ENCODE measurements at places on chromosomes 13 and 19.

GRCh38 chr19:35006342-35006998 is 6.3 kb downstream of the GRAMD1A start:
- no peak for DNase-seq

- no peak for DNase-seq
Measured at GRCh38 chr13:25280396-25280795, 6.9 kb downstream of the MTMR6 start.

DNA sequence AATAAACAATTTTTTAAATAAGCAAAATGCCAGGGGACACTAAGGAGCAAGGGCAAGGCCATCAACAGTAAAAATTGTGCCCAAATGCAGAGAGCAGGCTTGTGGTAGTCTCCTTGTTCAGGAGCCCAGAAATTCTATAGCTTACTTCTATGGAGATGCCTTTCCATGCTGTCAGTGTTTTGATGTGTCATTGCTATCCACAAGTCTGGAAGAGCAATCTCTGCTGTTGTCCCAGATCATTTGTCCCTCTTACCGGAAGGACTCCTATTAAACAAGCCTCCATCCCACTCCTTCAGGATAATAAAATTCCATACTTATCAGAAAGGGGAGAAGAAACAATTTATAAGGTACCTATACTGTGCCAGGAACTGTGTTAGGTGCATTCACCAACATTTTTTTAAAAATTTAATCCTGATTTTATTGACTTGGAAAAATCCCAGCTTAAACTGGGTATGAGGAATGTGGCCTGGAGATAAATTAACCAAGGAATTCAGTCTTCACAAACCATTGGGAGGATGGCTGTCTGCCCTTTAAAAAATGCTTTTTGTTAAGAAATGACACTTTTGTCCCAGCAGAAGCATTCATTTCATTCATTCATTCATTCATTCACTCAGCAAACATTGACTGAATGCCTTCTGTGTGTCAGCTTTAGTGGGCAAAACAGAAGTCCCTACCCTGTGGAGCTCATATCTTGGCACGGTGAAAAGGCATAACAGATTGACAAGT is 26.8 kb upstream of the CYSLTR2 start:
- DNase-seq = no peak

DNA sequence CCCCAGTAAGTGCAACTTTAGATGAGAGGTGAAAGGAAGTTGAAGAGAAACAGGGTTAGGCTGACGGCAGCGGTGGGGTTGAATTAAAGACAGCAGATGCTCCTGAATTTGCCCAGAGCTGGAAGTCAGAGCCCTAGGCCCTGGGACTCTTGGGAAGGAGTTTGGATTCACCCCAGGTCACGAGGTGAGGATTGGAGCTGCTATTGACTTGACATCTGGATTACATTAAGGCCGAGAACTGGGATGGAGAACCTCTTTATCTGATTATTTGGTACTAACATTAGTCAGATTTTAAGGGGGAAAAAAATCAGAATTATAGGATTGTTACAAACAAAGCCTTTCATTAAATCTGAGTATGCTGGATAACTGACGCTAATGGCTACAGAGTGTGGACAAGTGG is 367.2 kb downstream of the ZNF536 start:
- DNase-seq = no peak

DNA sequence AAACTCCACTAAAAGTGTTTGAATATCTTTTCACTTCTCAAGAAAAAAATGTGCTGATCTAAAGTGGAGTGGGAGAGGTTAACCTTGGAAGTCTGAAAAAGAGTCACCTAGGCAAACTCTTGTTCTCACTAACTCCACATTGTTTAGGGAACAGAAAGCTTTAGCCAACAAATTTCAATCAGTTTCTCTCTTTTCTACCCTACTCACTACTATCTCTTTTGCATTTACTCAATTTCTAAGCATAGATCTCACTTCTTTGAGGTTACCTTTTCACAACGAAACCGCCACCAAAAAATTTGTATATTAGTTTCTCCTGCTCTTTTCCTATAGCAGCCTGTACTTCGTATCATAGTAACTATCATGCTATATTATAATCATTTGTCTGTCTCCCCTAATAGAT is 6.3 kb downstream of the NHLRC3 start:
- DNase-seq = no peak

GRCh38 chr13:105144936-105145335 is 1390.5 kb downstream of the EFNB2 start:
- DNase-seq = no peak

GRCh38 chr13:93819331-93819890 is 592.8 kb downstream of the GPC6 start:
- no peak for DNase-seq

GRCh38 chr13:46354156-46355087 is 32.6 kb downstream of the RUBCNL start:
- DNase-seq = no peak

- DNase-seq = no peak
Measured at GRCh38 chr19:32580353-32580900, 563 bp upstream of the PDCD5 start.

DNA sequence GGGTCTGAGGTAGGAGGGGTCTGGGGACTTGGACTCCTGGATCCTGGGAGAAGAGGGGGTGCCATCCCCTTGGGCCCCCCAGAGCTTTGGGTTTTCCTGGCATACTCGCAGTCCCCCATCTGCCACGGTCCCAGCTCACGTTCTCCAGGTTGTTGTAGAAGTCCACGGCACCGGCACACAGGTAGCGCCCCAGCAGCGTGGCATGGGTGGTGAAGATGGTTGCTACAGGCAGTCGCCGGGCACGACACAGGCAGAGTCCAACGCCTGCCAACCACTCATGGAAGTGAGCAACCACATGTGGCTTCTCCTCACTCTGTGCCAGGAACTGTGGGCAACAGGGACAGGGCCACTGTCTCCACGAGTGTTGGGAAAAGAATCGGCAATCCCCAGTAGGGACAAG is 7.4 kb downstream of the GYS1 start:
- no peak for DNase-seq

DNA sequence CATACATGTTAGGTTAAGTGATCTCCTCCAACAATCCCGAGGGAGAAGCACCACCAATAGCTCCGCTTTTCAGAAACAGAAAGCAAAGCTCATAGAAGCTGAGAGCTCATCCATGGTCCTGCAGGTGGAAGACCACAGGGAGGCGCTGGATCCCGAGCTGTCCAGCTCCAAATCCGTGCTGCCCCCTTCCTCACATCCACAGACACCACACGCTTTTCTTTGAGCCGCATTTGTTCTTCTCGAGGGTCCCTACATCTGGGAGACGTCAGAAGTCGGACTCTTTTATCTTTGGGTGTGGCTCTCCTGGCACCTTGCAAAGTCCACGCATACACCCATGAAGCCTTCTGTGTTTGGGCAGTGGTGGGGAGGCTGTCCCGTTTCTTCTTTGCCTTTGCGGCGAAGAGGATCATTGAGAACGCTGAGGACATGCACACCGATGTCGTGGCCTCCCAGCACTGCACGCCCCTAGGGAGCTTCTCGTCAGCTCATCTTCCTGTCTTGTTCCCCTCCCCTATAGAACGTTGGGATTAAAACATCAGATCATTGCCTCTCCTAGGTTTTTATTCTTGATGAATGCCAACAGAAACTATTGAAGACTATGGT is 184.8 kb downstream of the TEX29 start:
- no peak for DNase-seq

- no peak for DNase-seq
Measured at GRCh38 chr19:48355365-48355954, 8.3 kb downstream of the TMEM143 start.

- no peak for DNase-seq
Measured at GRCh38 chr13:108629181-108629752, at the start of gene MYO16. Gene MYO16 (plus strand): TSS chr13:108629611. CDS start chr13:108629845, 234 bp downstream.

GRCh38 chr13:64992314-64992713 is 2237.8 kb downstream of the PCDH9 start:
- no peak for DNase-seq

DNA sequence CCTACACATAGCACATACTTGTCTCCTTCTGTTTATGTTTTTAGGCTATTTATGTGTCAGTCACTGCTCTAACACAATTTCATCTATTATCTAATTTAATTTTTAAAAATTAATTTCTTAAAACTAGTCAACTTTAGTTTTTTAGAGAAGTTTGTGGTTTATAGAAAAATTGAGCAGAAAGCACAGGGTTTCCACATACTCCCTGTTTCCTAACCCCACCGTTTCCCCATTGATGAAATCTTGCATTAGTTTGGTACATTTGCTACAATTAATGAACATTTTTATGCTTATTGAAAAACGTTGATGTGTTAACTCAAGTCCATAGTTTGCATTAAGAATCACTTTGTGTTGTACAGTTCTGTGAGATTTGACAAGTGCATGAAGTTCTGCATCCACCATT is 53.5 kb downstream of the TNFSF13B start:
- no peak for DNase-seq

- no peak for DNase-seq
Measured at GRCh38 chr19:56917998-56918397, 77.5 kb upstream of the PEG3 start.

DNA sequence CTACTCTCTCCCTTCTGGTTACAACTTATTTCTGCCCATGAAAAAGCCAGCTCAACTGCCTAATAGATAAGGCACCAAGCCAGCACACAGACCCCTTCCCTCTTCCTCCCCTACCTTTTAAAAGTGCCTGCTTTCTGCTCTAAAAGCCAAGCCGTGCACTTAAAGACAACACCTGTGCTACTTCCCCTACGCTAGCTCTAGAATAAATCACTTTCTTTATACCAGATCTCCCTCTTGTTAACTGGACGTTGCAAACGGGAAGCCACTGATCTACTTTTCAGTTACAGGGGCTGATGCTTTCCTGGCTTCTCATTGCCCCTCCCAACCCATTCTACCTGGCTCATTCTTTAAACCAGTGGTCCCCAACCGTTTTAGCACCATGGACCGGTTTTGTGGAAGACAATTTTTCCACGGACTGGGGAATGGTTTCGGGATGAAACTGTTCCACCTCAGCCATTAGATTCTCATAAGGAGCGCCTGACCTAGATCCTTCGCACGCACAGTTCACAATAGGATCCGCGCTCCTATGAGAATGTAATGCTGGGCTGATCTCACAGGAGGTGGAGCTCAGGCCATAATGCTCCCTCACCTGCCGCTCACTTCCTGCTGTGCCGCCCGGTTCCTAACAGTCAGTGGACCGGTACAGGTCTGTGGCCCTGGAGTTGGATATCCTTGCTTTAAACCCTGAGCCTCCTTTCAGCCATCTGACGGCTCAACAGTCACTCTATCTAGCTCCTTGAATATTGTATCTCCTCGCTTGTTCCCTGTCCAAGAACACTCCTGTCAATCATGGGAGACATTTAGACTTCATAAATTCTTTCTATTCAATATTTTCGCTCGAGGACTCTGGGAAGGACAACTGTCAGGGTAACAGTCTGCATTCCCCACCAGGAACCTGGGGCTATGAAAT is 841 bp upstream of the ZNF223 start:
- no peak for DNase-seq

All from stimulated activated CD4-positive, alpha-beta T cell treated with anti-CD3 and anti-CD28 coated beads, Interleukin-2, amount 100 ng/mL, for 4 hours (primary cell).